Stimulated activated naive CD8-positive, alpha-beta T cell treated with anti-CD3 and anti-CD28 coated beads, Interleukin-15, Interleukin-2, amounts not matched to agents 100 U/mL and 50 U/mL, for 24 hours (primary cell): ENCODE measurements at places on chromosomes 6 and 20.
A peak's percentile ranks its signal among the peaks of the same experiment; 100 is the strongest.

- no peak for DNase-seq
These were observed 46.7 kb downstream of the TBC1D7 start for GRCh38 chr6:13281686-13282085.

- no peak for DNase-seq
These were observed 31.1 kb downstream of the ARID1B start for GRCh38 chr6:156808287-156808686.

GRCh38 chr6:53335224-53335994, 13.3 kb downstream of the ELOVL5 start:
- peak; percentile 59 for DNase-seq

DNA sequence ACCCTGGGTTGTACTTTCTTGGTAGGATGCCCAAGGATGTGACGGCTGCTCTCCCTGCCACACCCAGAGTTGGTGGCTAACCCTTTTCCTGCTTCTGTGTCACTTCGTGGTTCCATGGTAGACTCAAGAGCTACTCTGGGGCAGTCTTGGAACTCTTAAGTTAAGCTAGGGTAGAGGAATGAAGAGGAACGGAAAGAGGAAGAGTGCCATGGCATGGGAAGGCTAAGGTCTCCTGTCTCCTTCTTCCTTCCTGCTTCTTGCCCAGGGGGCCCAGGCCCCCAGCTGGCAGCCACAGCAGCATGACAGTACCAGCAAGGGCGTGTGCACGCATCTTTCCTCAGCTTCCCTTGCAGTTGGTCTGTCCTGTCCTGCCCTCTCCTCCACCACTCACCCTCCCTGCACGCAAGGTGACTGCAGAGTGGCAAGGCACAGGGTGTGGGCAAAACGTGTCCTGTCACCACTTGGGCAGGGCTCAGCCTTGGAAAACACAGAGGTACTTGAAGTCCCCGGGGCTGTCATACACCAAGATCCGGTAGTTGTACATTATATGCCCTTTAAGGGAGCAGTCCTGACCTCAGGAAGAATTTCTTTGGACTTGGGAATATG, 39.8 kb upstream of the TGM3 start:
- DNase-seq, result no peak

DNA sequence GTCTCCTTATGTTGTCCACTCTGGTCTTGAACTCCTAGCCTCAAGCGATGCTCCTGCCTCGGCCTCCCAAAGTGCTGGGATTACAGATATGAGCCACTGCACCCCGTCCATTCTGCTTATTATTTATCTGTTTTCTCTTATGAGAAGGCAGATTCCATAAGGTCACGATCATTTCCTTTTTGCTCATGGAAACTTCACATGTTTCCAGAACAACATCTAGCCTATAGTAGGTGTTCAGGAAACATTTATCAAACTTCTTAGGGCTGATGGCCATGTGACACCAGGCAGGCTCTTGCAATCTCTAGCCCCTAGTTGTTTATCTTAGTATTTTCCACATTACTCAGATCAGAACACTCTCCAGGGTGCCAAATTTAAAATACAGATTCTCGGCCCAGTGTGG, 61.2 kb downstream of the ZFP64 start:
- no peak for DNase-seq

DNA sequence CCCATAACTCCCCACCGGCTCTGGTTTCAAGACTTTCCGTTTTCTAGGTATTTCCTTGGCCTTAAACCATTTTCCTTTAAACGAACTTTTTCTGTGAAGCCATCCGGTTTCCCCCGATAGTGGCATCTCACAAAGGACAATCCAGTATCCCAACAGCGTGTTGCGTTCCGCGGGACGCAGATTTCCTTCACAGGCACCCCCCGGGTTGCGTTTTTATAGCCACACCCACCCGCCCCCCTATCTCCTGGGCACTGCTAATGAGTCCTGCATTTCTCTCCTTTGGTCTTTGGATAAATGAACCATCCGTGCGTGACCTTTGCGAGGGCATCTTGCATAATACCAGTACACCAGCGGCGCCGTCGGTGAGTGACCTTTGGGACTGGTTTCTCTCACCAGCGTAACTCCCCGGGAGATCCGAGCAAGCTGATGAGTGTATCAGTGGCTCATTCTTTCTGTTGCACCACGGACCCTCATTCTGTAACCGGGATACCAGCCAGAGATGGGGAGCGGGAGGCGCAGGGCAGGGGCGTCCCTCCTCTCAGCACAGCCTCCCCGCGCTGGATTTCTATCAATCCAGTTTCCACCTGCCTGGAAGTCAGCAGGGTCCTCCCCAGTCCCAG, 586 bp upstream of the NQO2 start:
- DNase-seq, result peak; percentile 81

DNA sequence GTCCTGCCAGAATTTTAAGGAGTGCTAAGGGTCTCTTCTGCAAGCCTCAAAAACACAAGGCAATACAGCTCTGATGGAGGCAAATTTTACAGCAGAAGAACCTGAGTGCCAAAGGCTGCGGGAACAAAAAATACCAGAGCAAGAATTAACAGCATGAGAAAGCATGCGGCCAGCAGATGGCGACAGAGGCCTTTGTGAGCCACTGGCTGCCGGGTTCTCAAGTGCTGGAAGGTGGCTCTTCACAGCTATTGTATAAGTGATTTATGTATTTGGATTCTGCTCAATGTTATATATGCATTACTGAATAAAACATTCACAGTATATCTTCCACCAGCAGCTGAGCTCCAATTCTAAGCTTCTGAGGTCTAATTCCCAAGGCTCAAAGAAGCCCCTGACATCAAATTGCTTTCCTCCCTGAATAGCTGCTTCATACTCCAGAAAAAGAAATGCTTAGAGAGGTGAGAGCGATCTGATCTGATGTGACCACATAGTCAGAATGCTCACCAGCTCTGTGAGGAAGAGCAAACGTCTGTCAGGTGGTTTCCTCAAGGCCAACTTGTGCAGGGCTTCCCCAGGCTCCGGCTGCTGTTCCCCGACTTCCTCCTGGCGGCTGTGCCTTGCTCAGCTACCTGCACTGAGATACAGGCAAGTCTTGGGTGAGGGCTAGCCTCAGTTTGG, 58.6 kb downstream of the PPP1R3G start:
- DNase-seq, result peak; percentile 82

- DNase-seq, result no peak
These were observed 8.1 kb upstream of the SALL4 start for GRCh38 chr20:51810155-51811041.

GRCh38 chr20:32343439-32343838, 14.7 kb upstream of the ASXL1 start:
- no peak for DNase-seq

DNA sequence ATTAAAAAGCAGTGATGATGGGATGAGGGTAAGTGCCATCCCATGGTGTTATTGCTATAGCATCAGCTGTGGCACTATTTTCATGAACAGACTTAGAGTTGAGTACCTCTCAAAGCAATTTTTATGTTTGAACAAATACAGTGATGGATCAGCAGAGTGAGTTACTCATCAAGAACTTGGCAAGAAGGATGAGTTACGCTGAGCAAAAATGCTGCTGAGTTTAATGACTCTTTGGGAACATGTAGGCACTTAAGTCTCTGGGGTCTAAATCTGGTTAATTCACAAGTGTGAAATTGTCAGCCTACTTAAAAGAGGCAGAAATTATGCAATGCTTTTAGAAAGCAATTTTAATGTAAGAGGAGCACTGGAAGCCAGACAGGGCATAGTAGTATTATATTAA, 78.5 kb upstream of the AHI1 start:
- no peak for DNase-seq

DNA sequence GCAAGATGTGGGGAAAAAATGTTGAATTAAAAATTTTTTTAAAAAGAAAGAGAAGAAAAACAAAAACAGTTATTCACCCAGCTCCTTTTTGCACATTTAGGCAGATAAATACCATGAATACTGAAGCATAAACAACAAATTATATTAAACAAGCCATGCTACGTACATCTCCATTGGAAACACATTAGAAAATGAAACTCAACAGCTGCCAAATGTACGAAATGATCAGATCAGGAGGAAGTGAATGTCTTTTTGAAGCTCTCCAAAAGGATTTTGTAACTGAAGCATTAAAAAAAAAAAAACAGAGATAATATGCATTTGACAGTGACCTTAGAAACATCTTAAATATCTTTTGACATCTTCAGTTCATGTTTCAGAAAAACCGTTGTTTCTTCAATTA, 56.7 kb downstream of the CD83 start:
- no peak for DNase-seq

- DNase-seq, result peak; percentile 23
These were observed 39.0 kb downstream of the SLC23A2 start for GRCh38 chr20:4962241-4962855.

DNA sequence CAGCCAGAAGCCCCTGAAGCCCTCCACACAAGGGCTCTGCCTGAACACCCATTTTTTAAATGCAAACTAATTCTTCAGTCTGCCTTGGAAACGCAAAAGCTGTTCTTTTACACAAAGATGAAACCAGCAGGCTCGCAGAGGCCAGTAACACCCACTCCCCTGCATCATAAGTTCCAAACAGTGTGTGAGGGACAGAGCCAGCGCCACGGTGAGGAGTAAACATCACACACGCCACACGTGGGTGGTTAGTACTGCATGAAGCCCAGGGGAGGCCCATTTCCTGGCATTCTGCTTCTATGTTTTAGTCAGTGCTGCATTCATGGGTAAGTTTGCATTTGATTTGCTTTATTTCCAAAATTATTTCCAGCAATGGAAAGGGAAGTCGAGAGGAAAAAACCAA, 217.7 kb upstream of the RIN2 start:
- peak; percentile 40 for DNase-seq
